ENCODE measurements at places on chromosomes 3 and 15.

- DNase-seq = no peak
Observed at GRCh38 chr15:26023231-26023630, 160.1 kb upstream of the ATP10A start.

DNA sequence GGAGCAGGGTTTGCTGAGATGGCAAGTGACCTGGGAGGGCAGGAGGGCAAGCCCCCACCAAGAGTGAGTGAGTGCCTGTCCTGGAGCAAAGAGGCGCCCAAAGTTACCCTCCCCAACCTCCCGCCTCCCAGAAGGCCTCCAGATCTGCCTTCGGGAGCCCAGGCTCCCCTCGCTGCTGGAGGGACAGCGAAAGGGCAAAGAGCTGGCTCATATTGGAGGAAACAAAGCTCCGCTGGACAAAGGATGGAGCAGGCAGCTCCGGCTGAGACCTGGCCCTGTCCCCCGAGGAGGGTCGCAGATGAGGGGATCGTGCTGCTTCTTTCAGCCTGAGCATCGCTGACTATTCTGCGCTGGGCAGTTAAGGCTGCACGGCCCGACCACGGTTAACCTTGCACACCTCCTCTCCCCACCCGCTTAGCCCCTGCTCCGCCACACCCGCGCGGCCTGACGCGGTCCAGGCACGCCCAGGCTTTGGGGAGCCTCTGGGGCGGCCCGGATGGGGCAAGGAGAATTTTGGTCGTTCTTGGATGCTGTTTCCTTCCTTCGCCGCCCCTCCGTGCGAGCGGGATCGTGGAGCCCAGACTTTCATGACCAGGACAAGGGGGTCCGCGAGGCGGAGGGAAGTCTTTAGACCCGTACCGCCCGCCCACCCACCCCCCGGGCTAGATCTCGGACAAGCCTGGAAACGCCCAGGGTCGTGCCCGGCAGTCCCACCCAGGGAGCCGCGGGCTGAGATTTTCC, 651 bp downstream of the PLCD1 start:
- no peak for DNase-seq

GRCh38 chr3:2114617-2115275, 16.1 kb downstream of the CNTN4 start:
- no peak for DNase-seq

DNA sequence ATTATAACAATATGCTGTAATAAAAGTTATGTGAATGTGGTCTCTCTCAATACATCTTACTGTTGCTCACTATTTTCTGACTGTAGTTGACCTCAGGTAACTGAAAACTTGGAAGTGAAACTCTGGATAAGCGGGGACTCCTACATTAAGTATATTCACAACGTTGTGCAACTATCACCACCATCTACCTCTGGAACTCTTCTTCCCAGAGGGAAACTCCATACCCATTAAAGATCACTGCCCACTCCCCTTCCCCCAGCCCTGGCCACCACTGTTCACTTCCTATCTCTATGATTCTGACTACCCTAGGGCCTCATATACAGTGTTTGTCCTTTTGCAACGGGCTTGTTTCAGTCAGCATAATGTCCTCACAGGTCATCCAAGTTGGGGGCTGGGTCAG, 20.7 kb downstream of the SLCO3A1 start:
- no peak for DNase-seq

- no peak for DNase-seq
Observed at GRCh38 chr3:177934001-177934891, 602.0 kb upstream of the KCNMB2 start.

DNA sequence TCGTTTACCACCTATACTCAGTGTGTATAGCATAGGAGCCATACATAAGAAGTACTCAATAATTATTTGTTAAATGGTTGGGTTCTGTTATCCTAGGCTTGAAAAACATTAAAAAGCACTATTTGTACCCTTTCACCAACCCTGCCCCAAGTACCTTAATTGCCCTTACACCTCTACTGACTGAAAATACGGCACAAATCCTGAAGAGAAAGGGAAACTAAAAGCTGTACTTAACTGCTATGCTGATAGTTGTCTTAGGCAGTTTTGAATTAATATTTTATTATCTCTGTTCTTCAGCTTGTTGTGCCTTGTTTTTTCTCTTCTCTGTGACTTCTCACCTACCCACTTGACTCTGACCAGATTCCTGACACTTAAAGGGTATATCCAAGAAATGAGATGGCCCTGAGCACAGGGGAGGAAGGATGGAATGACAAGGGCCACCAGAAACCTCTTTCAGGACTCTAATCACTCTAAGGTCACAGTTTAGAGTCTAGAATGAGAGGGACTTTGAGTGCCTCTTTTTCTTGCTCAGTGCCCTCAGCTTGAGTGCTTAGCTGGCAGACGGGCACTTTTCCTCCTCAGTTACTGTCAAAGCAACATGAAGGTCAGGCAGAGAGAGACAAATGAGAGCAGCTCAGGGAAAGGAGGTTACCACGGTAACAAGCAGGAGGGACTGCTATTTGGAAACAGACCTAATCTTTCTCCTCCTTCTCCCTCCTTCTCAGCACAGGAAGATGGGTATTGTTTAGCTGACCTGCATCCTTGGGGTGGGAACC, 136.5 kb downstream of the ZNF609 start:
- no peak for DNase-seq

DNA sequence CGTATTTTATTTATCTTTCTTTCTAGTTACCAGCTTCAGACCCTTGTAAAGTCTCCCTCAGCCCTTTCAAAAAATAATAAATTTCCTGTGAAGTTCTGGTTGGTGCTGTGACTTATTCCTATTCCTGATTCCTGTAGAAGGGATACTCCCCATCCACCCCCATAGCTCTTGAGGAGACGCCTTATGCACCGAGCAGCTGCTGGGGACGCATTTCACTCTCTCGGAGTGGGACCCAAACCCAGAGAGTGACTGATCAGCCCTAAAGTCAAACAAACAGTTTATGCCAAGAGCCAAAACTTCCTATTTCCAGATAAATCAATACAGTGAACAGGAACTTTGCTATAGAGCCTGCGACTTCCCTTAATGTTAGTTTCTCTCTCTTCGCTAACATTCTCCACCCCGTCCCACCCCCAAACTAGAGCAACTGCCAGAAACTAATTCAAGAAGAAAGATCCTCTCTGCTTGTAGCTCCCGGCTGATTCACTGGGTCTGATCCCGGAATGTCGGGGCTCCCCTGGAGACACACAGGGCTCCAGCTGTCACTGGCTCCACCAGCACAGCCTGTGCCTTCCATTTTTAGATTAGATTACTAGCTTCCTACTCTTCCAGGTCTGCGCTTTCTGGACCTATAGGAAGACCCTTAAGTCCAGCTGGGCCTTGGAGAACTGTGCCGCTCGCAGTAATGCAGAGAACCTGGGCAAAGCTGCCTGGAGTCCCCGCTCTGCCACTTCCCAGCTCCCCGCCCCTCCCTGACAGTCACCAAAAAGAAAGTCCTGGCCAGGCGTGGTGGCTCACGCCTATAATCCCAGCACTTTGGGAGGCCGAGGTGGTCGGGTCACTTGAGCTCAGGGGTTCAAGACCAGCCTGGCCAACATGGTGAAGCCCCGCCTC, 45.2 kb downstream of the KLHL25 start:
- no peak for DNase-seq

DNA sequence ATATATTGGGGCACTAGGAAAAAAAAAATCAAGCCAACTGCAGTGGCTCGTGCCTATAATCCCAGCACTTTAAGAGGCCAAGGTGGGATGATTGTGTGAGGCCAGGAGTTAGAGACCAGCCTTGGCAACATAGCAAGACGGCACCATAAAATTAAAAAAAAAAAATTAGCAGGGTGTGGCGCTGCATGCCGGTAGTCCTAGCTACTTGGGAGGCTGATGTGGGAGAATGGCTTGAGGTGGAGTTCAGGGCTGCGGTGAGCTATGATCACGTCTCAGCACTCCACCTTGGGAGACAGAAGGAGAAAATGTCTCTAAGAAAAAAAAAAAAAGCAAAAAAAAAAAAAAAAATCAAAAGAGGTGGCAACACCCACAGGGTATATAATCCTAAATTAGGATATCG, 49.6 kb downstream of the INO80 start:
- DNase-seq = no peak

- no peak for DNase-seq
Observed at GRCh38 chr3:152621006-152621868, 213.7 kb upstream of the P2RY1 start.

- DNase-seq = no peak
Observed at GRCh38 chr3:177320765-177321247, 123.5 kb upstream of the TBL1XR1 start.

- DNase-seq = no peak
Observed at GRCh38 chr3:4972652-4973643, 6.3 kb upstream of the BHLHE40 start.

GRCh38 chr3:146124126-146124801, 36.7 kb downstream of the PLOD2 start:
- DNase-seq = no peak

DNA sequence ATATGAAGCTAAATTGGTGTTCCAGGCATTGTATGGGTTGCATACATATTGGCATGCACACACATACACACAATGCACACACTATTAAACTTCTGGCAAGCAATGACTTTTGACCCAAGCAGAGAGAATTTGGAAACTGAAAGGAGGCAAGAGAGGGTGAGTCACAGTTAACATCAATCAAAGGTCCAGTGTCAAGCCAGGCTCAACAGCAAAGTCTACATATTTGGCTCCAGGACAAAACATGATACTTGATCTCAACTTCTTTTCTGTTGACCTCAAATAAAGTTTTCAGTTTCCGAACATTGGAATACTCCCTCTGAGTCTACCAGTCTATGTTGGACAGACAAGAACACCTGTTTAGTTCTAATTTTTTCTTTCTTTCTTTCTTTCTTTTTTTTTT, 28.3 kb downstream of the IL12A start:
- no peak for DNase-seq

DNA sequence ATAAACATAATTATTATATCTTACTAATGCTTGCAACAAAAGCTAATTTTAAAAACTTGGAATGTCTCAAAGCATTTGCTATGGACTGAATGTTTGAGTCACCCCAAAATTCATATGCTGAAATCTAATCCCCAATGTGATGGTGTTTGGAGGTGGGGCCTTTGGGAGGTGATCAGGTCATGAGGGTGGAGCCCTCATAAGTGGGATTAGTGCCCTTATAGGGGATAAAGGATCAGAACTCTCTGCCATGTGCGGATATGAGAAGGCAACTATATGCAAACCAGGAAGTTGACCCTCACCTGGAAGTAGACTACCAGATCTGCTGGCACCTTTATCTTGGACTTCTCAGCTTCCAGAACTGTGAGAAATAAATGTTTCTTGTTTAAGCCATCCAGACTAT, 137.7 kb downstream of the LIPC start:
- DNase-seq = no peak

- DNase-seq = peak; percentile 59
Observed at GRCh38 chr3:38521391-38521987, 25.3 kb downstream of the EXOG start.

DNA sequence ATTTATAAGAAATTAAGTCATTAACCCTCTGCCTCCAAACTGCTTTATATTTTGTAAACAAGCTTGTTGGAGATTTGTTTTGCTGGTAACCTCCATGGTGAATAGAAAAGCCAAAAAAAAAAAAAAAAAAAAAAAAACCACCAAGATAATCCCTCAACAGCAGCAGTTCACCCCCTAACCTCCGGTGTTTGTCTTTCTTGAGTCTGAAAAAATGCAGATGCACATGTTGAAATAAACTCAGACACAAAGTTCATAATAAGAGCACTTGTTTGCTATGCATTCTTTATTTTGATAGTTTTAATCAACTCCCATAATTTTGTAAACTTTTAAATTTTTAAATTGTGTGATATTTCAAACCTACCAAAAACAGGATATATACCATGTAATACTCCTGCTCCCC, 1.8 kb upstream of the PLCH1 start:
- DNase-seq = no peak

GRCh38 chr3:156050918-156051317, 69.5 kb upstream of the KCNAB1 start:
- no peak for DNase-seq

DNA sequence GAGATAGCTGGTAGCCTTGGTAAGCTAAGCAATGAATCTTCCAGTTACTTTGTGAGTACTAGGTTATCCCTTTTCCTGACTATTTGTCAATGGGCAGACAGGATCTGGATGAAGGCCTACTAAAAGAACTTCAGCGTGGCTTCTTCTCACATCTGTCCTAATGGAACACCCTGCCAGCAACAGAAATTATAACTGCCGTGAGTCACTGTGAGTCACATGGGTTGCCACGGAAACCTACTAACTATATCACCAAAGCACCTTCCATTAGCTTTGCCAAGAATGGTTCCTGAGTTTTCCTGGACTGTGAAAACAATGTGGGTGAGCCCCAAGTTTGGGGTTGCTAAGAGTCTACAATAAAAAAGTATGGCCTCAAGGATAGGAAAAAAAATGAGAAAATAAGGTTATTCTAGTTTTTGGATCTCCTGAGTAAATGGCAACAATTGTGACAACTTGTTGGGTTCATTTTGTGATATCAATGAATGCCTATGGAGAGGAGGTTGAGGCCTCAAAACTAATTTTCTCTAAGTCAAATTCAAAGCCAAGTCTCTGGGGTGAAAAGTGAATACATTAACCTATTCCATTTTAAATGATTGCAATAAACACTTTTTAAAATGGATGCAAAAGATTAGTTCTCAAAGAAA, 195.1 kb upstream of the ICE2 start:
- DNase-seq = no peak

DNA sequence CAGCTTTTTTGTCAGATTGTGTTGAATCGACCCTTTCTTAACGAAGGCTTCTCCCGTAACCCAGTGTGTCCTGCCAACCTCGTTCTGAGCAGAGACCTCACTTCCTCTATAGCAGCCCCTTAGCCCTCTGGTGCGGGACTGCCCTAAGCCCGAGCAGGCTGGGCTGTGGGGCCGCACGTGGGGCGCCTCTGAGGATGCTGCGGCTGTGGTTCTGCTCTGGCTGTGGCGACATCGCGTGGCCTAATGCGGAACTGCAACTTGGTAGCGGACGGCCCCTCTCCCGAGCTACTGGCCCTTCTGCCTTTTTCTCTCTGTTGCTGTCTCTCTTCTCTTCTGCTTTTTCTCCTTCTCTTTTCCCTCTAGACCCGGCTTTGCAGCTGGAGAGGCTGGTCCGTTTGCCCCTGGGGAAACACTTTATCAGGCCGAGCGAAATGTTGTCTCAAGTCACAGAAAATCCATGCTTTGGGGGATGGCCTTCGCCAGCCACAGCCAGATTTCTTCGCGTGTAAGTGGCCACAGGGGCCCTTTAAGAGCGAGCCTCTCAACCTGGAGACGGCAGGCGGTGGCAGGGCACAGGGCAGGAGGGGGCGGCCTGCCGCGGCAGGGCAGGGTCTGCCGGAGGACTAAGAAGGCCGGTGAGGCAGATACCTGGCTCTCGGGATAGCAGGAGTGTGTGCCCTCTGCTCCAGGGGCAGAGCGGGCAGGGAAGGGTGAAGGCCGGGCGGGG, 19.4 kb upstream of the KIF23 start:
- DNase-seq = peak; percentile 86
